ENCODE measurements at places on chromosomes 1 and 21.

GRCh38 chr1:115314765-115315164 is 23.3 kb downstream of the NGF start:
- DNase-seq: no peak

DNA sequence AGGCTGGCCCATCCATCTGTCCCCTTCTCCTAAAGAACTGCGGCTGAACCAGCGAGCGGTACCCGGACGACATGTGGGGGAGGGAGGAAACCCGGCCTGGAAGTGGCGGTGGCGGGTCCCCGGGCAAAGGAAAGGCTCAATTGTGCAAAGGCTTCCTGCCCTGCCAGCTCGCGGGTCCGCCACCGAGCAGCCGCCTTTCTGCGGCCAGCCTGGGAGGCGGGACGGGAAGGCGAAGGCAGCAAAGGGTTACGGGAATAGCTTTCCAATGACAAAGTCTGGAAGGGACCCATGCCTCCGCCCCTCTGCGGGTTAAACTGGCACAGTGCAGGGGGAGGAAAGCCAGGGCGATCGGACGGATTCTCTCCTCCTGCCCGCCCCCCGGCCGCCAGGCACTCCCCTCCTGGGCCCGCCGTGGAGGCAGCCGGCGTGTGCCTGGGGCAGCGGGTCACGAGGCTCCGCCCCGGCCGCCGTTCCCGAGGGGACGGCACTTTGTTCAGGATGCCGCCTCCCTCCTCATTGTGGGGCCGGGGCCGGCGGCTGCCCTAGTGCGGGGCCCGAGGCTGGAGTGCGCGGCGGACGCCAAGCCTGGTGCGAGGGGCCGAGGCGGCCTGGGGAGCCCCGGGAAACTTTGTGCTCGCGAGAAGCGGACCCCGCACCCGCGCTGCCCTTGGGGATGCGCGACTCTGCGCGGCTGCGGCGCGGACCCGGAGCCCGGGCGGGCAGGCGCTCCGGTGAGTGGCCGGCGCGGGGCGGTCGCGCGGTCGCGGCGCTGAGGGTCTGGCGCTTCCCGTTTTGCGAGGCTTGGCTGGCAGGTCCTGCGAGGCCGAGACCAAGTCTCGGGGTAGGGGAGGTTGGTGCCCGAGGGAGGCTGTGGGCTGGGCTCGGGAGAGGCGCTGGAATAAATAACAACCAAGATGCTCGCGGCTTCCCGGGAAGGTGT is at the start of gene NAV1:
NAV1 (plus strand) TSS at position 516 of the 940 bp plus-strand sequence. CDS start 83,758 bp downstream, outside the sequence.
- no peak for DNase-seq

GRCh38 chr1:54012863-54013262 is 5.1 kb downstream of the LDLRAD1 start:
- no peak for DNase-seq

- DNase-seq: no peak
Observed at GRCh38 chr1:116628448-116628847, 39.1 kb downstream of the IGSF3 start.

- no peak for DNase-seq
Observed at GRCh38 chr1:115454837-115455511, 116.9 kb upstream of the NGF start.

DNA sequence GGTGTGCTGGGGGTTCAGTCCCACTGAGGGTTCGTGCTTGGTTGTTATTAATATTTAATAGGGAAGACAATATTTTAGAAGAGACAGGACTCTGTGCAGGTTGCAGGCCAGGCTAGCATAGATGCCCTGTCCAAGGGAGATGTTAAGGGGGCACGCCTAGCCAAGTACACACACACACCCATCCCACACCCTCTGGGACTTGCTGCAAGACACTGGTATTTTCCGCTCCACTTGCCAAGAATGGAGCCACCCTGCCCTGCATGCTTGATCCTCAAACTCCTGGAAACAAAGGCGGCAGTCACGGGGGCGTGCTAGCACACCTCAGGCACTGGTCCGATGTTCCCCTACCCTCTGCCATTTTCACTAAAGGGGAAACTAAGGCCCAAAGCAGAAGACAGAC is 99.1 kb downstream of the MRPL37 start:
- DNase-seq: no peak

GRCh38 chr1:109719337-109719837 is 7.3 kb downstream of the GSTM5 start:
- no peak for DNase-seq

- no peak for DNase-seq
Observed at GRCh38 chr1:12327566-12327965, 97.7 kb downstream of the VPS13D start.

DNA sequence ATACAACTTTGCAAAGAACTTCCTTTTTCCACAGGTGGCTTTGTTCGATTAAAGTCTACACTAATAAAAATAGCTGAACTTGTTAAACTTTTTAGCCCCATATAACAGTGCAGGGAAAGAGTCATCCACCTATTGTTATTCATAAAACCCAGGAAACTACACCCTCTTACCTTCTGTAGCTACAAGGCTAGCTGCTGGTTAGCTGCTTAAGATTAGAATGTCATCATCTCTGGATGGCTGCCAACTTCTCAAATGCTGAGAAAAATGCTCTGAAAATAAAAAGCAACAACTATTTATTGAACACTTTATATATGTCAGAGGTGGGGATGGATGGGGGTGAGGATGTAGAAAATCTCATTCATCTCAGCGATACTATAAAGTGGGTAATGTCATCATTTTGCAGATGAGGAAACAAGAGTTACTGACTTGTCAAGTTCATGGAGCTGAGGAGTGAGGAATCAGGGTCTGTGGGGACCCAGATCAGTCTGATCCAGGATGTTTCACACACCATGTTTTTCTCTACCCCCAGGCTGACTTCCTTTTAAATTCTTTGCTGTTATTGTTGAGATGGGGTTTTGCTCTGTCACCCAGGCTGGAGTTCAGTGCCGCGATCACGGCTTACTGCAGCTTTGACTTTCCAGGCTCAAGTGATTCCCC is 17.1 kb downstream of the ATP5PF start:
- DNase-seq: no peak

GRCh38 chr1:234716908-234717375 is 107.0 kb upstream of the IRF2BP2 start:
- DNase-seq: no peak

DNA sequence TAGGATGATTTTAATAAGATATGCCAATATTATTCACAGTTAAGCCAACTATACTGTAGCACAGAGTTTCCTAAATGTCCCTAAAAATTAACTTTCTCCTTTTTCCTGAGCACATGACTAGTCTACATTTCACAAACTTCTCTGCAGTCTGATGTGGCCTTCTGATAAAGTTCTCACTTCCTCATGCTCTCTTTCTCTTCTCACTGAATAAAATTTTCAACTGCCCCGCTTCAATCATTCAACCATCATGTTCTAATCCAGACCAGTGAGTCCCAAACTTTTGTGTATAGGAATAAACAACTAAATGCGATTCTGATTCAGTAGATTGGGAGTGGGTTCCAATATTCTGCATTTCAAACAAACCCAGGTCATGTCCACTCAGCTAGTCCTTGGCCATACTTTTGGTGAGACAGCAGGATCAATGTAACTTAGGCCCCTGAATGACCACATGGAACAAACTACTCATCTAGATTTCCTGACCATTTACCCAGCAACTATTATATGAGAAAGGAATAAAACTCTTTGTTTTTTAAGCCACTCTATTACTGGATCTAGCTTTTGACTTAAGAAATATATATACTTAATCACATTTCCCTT is 20.1 kb downstream of the TUT4 start:
- no peak for DNase-seq

DNA sequence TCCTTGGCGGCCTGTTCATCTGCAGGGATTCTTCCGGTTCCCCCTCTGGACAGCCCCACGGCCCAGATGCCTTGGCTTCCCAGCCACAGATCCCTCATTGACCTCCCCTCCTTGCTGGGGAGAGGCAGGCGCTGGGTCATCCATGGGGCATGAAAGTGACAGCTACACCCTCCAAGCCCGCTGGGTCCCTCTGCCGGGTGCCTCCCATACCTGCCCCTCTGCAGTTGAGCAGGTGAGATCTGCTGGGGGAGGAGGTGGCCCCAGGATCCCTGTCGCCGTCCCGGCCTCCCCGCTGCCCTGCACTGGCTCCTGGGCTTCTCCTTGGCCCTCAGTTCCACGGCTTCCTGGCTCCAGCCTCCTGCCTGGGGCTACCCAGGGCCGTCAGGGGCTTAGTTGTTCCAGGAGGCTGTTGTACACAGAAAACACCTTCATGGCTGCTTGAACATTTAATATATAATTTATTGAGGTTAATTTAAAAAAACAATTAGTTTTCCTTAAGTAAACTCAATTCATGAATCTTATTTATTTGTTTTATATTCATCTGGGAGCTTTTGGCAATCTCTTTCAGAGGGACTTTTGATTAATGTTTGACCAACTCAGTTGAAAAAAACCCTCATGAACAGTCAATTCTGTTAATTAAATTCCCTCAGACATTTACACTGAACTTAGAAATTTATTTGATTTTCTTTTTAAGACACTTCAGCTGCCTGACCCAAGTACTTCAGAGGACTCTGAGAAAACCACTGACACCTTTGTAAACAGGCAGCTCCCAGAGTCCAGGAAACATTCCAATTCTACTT is 67.6 kb upstream of the ABCG1 start:
- no peak for DNase-seq

- no peak for DNase-seq
Observed at GRCh38 chr1:200179781-200180160, 152.3 kb downstream of the NR5A2 start.

DNA sequence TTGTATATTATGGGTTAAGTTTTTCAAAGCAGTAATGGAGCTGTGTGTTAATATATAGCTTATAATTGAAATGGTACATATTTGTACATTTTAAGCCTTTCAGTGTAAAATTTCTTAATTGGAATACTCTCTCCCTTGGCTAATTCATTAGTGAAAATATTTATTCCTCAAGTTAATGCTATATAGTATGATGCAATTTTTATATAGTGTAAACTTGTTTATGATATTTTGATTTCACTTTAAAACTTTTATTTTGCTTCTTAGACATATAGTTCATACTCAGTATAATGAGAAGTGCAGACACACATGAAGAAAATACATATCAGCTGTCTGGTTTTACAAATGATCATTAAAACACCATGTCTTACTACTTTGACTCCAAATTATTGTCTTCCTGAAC is 140.6 kb downstream of the SDCCAG8 start:
- DNase-seq: no peak

GRCh38 chr1:65412984-65413375 is 7.5 kb upstream of the LEPR start:
- DNase-seq: no peak

- DNase-seq: no peak
Observed at GRCh38 chr1:196309386-196309785, 298.9 kb downstream of the KCNT2 start.

DNA sequence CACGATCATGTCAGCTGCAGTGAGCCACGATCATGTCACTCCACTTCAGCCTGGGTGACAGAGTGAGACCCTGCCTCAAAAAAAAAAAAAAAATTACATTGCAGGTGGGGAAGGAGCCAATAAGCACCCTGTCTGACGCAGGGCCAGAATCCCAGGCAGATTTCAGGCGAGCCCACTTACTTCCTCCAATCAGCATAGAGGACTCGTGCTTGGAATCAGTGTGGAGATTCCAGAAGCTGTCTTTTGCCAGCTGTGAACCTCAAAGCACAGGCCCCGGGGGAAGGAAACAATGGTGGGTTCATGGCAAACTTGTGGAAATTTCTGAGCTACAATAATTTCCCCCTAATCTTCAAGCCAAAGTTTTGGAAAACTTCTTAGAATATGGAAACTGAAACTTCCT is 178.2 kb upstream of the ZNF644 start:
- no peak for DNase-seq

GRCh38 chr1:57957576-57957975 is 533.7 kb upstream of the DAB1 start:
- no peak for DNase-seq

DNA sequence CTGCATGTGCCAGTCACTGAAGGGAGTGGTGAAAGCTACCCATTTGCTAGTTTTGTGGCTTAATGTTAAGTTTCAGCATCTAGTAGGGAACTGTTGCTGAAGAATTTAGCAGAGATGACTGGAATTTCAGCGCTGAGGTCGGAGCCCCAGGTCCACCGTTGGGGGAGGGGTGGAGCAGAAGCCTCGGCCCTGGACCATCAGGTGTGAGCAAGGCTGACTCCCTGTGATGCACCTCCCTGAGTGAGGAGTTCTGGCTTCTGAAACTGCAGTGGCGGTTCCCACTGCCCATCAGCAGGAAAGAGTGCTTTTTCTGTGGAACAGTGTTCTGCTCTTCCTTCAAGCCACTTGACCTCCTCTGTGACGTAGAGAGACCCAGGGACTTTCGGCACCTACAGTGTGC is 1.3 kb downstream of the NOS1AP start:
- no peak for DNase-seq

- no peak for DNase-seq
Observed at GRCh38 chr1:20962576-20963258, 175.6 kb upstream of the HP1BP3 start.

- DNase-seq: no peak
Observed at GRCh38 chr1:190619724-190620123, 142.1 kb upstream of the BRINP3 start.

GRCh38 chr1:7177438-7178146 is 392.3 kb downstream of the CAMTA1 start:
- DNase-seq: no peak

DNA sequence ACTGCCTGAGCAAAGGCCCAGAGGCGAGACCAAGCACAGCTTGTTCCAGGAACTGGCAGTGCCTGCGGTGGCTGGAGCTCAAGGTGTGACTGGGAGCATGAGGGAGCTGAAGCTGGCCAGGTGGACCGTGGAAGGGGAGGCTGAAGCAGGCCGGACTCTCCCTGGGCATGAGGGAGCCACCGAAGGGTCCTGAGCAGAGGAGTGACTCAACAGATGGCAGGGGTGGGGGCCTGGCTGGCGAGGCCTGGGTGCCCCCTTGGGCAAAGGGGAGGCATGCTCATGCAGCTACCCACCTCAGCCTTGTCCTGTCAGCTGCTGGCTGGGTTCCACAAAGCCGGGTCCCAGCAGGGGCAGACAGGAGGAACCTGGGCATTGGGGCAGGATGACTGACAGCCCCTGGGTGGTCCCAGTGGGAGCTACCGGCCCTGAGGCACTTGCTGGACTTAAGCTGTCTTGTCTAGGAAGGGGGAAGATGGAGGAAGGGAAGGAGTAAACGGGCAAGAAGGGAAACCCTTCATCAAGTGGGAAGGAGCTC is 118.9 kb downstream of the LACTBL1 start:
- no peak for DNase-seq

- no peak for DNase-seq
Observed at GRCh38 chr1:1033731-1034438, 14.0 kb downstream of the AGRN start.

DNA sequence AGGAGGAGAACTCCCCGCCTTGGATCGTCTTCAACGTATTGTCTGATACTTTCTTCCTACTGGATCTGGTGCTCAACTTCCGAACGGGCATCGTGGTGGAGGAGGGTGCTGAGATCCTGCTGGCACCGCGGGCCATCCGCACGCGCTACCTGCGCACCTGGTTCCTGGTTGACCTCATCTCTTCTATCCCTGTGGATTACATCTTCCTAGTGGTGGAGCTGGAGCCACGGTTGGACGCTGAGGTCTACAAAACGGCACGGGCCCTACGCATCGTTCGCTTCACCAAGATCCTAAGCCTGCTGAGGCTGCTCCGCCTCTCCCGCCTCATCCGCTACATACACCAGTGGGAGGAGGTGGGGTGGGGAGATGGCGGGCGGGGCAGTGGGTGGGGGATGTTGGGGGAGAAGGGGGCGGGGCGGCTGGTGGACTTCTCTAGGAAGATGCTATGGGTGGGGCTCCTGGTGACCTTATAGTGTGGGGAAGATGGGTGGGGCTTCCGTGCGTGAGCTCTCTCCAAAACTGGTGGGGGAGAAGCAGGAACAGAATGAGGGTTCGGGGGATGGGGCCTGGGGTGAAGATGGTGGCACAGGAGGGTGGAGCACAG is 5.3 kb downstream of the HCN3 start:
- DNase-seq: no peak

GRCh38 chr1:173341971-173342370 is 134.8 kb upstream of the TNFSF4 start:
- no peak for DNase-seq

Data from immature natural killer cell (primary cell).